ENCODE measurements at places on chromosomes 3 and 15.

- DNase-seq: no peak
Measured at GRCh38 chr15:101246824-101247745, 4.8 kb downstream of the CHSY1 start.

DNA sequence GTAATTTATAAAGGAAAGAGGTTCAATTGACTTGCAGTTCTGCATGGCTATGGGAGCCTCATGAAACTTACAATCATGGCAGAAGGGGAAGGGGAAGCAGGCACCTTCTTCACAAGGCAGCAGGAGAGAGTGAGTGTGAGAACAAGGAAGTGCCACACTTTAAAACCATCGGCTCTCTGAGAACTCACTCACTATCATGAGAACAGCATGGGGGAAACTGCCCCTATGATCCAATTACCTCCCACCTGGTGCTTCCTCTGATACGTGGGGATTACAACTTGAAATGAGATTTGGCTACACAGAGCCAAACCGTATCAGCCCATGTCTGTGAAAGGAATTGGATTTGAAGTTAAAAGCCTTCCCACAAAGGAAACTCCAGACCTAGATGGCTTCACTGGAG lies 39.1 kb downstream of the TKT start:
- DNase-seq: no peak

DNA sequence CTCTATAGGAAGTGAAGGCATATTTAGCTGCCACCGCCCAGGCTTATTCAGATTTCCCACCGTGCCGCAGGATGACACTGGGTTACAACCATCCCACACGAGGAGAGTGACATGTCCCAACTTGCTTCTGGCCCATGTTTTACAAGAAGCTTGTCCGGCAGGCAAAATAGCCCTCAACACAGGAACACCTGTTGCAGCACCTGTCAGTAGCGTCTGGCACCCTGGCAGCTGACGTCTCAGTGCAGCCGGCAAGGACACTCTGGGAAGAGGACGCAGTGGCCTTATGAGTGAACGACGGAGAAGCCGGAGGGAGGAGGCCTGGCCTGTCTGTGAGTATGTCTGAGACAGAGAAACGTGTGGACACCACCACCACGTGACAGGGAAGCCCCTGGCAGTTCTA lies 32.1 kb downstream of the FAM174B start:
- DNase-seq: no peak

DNA sequence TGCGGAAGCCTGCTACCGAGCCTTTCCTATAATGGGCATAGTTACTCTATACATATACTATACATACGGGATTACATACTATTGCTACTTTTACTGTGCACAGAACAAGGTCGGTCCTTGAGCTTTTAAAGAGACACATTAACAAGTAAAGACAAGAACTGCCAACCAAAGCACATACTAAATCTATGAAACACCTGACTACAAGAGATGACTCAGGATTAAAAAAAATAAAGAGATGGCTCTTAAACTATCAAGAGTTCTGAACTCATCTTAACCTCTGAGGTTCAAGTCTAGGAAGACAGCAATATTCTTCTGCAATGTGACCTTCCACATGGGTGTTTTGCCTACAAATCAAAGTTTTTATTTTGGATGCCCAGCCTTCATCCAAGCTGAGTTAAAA lies 106.8 kb downstream of the TNIK start:
- DNase-seq: no peak

GRCh38 chr3:115499666-115500065 lies 123.6 kb upstream of the GAP43 start:
- no peak for DNase-seq

GRCh38 chr15:62883938-62884479 lies 158.5 kb upstream of the TPM1 start:
- DNase-seq: no peak

GRCh38 chr3:189776149-189776824 lies 145.1 kb downstream of the TP63 start:
- DNase-seq: no peak

DNA sequence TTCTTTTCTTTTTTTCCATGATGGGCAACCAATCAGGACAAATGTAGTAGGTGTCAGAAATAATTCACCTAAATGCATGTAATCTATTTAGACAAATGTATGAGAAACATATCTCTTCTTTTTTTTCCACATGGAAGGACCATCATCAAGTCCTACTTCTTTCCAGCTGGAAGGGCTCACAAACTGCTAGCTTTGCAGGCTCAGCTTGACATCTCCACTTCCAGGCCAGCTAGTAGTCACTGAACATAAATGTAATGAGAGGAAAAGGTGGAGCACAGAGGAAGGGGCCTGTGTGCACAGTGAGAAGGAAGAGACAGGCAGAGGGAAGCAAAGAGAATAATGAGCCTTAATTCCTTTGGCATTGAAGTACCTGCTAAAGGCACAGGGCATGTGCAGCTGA lies 504.9 kb downstream of the MCTP2 start:
- no peak for DNase-seq

- DNase-seq: no peak
Measured at GRCh38 chr3:32842987-32843386, 25.2 kb downstream of the TRIM71 start.

- DNase-seq: no peak
Measured at GRCh38 chr3:56547486-56547885, 9.5 kb upstream of the CCDC66 start.

- no peak for DNase-seq
Measured at GRCh38 chr3:43210049-43211027, 76.0 kb upstream of the SNRK start.
